GM12865 (cell line): ENCODE measurements at places on chromosomes 3 and 15.

DNA sequence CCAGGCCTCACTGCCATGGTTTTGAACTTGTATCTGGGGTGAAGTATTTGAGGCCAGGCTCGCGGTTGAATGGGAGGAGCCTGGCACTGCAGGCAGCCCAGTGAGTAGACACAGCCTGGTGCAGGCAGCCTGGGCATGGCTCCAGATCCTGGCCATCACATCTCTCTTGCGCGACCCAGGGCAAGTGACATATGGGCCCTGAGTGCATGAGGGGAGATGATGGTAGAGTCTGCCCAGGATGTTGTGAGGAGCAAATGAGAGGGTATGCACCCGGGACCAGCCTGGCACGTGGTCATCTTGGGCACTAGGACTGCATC lies 103.5 kb downstream of the TBC1D2B start:
- DNase-seq = no peak

- DNase-seq = no peak
Measured at GRCh38 chr3:173750591-173750990, 353.0 kb downstream of the NLGN1 start.

DNA sequence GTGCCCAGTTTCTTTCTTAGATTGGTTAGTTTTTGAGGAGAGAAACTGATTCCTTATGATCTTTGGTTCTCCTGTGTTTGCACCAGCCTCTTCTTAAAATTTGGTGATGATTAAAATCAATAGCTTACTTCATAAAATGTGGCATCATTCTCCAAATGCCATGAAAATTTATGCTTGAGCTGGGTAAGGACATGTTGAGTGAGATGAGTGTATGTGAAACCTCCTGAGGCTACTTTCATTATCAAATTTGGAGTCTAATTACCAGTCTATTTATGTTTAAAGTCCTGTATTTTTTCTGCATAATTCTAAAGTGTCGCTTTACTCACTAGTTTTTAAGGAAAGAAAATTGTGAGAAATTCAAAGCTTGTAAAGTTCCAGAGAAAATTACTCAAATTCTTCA lies 102.1 kb downstream of the DIPK2A start:
- no peak for DNase-seq

- DNase-seq = peak; percentile 57
Measured at GRCh38 chr3:11289864-11290263, 17.7 kb downstream of the ATG7 start.

DNA sequence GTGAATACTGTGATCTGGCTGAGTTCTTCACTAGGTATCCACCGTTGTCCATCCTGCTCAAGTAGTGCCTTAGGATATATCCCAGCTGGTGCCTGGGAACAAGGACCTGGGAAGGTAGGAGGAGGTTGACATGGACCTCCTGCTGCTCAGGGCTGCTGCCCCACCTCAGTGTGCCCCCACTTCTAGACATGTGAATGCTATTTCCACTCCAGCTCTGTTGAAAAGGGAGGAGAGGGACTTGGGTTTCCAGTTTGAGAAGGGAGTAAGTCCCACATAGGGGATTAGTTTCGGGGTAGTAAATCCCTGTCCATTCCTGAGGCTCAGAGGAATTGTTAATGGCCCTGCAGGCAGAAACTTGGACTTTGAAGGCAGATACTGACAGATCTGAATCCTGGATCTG lies 32.9 kb upstream of the ETV5 start:
- no peak for DNase-seq

- peak; percentile 58 for DNase-seq
Measured at GRCh38 chr3:148992027-148992634, 791 bp downstream of the GYG1 start.

DNA sequence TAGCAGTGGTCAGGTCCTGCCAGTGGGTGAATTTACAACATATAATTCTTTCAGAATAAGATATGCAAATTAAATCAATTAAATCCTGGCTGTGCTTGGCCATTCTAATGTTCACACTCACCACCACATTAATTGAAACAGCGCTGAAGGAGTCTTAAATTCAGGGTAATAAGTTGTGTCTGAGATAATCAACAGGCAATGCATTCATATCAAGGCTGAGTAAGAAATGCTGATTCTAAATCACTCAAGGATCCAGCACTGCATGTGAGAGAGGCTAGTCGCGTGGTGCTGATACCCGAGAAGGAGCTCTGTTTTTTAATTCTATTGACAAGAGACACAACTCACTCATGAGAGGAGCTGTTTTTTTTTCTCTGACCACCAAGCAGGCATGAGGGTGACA lies 588.8 kb upstream of the ADAMTS9 start:
- DNase-seq = no peak
